Stimulated activated CD4-positive, alpha-beta T cell treated with anti-CD3 and anti-CD28 coated beads, Interleukin-15, amount 100 ng/mL, for 1 hour (primary cell): ENCODE measurements at places on chromosomes 2 and 18.

DNA sequence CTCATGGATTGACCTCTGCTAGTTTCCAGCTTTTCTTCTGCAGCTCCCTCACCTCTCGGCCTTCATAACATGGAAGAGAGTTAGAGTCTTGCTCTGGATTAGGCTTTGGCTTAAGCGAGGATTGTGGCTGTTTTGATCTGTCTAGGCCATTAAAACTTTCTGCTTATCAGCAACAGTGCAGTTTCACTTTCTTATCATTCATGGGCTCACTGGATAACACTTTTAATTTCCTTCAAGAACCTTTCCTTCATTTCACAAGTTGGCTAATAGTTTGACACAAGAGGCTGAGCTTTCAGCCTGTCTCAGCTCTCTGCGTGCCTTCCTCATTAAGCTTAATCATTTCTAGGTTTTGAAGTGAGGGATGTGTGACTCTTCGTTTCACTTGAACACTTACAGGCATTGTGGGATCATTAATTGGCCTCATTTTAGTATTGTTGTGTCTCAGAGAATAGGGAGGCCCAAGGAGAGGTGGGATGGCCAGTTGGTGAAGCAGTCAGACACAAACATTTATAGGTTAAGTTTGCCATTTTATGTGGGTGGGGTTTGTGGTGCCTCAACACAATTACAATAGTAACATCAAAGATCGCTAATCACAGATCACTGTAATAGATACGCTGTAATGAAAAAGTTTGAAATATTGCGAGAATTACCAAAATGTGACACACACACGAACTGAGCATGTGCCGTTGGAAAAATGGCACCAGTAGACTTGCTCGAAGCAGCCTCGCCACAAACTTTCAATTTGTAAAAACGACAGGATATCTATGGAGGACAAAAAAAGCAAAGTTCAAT is 129.3 kb downstream of the ZNF236 start:
- DNase-seq: no peak

GRCh38 chr2:214156971-214157370 is 253.9 kb upstream of the VWC2L start:
- no peak for DNase-seq

- DNase-seq: peak; percentile 12
Observed at GRCh38 chr2:181677912-181678586, 2.3 kb downstream of the NEUROD1 start.

DNA sequence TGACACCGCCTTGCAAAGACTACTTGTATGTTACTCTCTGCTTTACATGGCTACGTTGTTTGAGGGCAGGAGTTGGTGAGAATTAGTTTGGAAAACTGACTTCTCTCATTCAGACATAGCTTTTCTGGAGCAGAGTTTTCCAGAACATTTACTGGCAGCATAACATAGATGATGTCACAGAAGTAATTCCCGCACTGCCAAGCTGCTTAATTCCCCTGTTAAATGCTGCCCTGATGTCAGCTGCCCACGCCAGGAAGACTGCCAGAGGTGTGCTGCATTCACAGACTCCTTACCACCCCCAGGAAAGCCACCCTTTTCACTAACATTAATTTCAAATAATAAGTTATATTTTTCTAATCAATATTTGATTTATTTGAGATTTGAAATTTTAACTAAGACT is 24.7 kb upstream of the PTPN2 start:
- DNase-seq: no peak

DNA sequence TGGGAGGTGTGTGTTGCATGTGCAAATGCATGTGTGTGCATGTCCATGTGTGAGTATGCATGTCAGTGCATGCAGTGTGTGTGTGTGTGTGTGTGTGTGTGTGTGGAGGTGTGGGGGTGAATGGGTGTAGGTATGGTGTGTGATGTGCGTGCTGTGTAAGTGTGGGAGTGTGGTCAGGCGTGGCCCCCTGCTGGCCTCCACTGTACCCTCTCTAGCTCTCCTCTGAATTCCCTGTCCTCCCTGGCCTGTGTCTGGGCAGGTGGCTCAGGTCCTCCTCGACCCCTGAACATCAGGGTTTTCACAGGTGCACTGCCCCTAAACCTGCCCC is 230.2 kb downstream of the CELF4 start:
- DNase-seq: no peak

DNA sequence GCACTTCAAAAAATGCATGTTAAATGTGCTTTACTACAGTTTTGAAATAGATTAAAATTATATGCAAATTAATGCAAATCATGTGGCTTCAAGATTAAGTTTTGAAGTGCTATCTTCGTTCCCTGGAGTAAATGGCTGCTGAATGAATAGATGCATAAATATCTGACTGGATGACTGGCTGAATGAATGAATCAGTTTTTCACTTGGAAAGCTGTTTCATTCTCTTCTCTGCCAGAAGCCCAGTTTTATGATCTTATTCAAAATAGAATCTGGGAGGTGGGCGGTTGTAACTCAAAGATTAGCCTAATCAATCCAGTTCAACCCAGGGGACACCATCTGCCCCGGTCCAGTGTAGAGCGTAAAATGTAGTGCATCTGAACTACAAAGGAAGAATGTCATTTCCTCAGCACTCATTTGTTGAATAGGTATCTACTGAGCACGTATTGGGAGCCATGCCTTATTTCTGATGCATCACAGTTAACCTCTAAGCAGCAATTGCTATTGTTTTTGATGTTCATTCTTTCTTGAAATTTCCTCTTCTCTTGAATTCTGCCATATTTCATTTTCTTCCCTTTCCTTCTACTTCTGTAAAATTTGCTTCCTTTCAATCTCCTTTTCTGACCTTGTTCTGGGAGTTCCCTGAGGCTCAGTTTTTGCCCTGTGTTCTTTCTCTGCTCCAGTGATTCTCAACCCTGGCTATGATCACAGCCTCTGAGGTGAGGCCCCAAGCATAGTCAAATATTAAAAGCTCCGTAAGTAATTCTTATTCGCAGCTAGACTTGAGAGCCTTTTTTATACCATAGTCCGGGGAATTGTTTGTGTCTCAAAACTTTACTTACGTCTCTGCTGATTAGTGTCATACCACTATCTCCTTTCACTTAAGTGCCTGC is 282.7 kb downstream of the PARD3B start:
- no peak for DNase-seq

- DNase-seq: no peak
Observed at GRCh38 chr2:12764075-12764730, 47.5 kb downstream of the TRIB2 start.

- DNase-seq: no peak
Observed at GRCh38 chr2:102094917-102095316, 47.6 kb upstream of the IL1R1 start.

- DNase-seq: no peak
Observed at GRCh38 chr2:8461341-8461740, 220.5 kb upstream of the ID2 start.

- no peak for DNase-seq
Observed at GRCh38 chr18:36493349-36494159, 196.0 kb downstream of the FHOD3 start.

DNA sequence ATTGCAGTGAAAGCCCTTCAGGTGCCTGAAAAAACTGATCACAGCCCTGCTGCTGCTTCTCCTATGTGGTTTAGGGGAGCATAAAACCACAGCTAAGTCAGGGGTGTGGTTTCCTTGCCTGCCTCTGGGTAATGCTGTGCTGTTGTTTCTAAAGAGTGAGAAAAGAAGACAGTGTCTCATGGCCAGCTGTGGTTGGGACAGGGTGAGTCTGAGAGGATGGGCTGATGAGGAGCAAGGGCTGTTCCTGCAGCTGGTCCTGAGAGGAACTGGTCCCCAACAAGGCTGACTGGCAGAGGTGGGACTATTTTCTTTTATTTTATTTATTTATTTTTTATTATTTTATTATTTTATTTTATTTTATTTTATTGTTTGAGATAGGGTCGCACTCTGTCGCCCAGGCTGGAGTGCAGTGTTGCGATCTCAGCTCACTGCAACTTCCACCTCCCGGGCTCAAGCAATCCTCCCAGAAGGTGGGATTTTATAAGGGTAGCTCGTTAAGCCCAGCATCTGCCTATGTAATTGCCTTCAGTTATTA is 236.7 kb downstream of the FHOD3 start:
- no peak for DNase-seq

DNA sequence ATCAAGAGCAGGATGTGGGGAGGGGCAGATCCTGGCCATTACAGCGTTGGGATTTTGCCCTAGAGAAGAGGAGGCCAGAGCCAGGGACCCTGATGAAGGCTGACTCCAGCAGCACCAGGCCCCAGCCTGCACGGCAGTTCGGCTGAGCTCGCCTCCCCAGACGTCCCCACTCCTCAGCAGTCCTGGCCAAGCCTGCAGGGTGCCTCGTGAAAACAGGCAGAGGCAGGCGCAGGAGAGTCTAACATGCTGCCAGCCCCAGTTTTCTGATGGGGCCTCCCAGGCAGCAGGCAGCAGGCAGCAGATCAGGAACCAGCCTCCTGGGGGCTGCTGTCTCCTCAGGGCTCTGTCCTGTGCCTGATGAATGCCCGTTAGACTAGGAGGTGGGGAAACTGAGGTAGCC is 19.7 kb upstream of the GLI2 start:
- no peak for DNase-seq

DNA sequence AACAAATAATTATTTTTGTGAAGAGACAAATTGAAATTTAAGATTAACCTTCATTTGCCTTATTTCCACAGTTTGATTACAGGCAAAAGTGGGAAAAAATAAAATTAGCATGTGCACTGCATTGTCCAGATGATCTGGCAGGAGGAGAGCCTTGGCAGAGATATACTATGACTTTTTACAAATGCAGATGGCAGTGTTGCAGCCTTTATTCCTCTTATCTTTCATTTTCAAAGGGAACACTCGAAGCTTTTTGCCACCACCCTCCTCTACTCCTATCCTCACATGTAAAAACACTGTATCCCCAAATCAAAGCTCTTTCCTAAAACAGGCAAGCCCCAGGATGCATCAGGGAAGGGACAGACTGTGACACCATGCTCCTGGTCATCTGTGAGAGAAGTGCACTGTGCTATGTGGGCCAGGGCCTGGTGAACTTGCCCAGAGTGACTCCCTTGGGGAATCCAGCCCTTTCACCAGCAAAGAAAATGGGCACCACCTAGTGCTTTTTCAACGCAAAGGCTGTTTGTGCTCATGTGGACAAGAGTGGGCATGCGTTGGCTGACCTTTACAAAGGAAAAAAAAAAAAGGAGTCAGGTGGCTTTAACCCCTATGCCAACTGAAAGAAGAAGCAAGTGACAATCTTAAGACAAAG is 74.7 kb upstream of the ETAA1 start:
- no peak for DNase-seq

DNA sequence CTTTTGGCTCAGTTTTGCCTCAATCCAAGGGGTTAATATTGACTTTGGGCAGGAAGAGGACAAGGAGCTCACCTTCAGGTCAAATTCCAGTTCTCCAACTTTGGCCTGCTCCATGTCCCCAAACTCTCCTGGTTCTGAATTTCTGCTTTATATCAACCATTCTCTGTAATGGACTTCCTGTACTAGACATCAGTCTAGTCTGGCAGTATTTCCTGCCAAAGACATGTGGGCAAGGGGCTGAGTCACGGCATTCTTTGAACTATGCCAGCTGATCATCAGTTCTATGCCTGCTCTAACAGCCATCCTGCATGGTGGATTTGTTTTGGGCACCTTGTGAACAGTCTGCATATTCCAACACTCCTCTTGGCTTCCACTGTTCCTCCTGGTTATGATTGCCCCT is 199.4 kb downstream of the ZEB2 start:
- no peak for DNase-seq

GRCh38 chr2:11669454-11670291 is at the start of gene NTSR2:
TSS of gene NTSR2 (minus strand) at chr2:11670195. CDS start at chr2:11670129, 66 bp downstream.
- DNase-seq: peak; percentile 17

DNA sequence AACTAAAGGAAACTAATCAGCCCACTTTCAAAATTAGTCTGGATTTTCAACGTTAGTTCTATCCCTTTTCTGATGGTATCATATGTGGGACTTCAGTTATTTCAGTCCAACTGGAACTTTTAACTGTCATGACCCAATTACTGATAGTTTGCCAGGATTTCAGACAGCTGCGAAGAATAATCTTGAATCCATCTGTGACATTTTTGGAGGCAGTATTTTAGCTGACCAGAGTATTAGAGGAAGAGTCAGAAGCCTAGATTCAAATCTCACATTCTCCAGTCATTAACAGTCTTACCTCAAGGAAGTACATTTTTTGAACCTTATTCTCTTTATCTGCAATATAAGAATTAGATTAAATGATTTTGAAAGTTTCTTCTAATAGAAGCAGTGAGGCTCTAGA is 81.3 kb downstream of the PTRHD1 start:
- no peak for DNase-seq

GRCh38 chr2:18243816-18244215 is 316.6 kb downstream of the RDH14 start:
- no peak for DNase-seq

DNA sequence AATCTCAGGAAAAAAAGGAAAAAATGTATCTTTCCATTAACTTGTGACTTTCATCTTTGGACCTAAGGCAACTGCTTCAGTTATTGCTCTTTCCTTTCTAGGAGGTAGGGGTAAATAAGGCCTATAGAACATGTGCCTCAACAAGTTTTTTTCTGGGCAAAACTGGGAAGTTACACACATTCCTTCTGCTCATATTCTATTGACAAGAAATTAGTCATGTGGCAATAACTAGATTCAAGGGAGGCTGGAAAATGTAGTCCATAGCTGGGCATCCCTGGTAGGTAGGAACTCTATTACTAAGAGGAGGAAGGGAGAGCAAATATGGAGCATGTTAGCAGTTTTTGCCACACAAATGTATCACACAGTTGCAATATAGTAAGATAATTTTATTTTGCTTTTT is 37.7 kb upstream of the NEMP2 start:
- DNase-seq: no peak

DNA sequence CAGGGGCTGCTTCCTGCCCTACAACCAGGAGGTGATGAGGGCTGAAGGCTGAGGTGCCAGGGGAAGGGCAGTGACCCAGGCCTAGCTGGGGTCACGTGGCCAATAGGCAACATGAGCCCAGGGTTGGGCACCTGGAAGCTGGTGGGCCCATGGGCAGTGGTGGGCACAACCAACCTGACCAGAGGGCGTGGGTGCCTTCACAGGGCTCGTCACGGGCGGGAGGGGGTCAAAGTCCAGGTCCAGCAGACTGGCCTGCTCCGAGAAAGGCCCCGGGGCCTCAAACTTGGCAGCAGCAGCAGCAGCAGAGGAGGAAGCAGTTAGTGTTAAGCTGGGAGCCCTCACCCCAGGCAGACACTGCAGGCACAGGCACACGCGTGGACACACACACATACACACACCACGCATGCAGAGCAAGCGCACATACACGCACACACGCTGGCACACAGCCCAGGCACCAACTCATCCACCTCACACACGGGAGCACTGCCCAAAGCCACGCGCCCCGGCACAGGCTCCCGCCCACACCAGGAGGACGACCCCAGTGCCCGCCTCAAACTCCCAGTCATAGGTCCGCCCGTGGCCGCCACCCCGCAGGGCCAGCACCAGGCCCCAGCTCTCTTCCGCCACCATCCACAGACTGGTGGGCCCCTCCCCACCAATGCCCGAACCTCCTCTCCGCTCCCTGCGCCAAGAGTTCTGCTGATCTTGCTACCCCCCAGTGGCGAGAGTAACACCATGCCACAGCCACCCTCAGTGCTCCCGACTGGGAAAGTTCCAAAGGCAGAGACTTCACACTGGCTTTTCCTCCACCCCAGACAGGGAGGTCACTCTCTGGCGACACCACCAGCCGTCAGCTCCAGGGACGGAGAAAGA is 53.0 kb downstream of the BIN1 start:
- DNase-seq: no peak
